ENCODE measurements at places on chromosomes 2 and 18.

GRCh38 chr2:239230318-239231052 lies 170.3 kb downstream of the HDAC4 start:
- no peak for DNase-seq

DNA sequence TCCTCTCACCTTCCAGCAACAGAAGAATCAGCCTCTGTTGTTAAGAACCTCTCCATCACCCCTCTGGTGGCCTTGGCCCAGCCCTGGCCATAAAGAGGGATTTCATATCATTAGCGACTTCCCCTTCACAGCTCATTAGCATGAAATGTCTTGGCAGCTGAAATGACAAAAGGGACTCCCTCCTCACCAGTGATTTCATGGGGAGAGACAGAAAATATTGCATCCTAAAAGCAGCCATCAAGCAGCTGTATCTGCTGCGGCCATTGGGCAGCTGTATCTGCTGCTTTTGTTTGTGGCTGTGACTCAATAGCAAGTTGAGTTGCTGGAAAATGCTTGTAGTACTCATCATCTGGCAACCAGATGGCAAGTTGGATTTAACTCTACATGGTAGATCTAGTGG lies 105.9 kb upstream of the RMDN2 start:
- no peak for DNase-seq

DNA sequence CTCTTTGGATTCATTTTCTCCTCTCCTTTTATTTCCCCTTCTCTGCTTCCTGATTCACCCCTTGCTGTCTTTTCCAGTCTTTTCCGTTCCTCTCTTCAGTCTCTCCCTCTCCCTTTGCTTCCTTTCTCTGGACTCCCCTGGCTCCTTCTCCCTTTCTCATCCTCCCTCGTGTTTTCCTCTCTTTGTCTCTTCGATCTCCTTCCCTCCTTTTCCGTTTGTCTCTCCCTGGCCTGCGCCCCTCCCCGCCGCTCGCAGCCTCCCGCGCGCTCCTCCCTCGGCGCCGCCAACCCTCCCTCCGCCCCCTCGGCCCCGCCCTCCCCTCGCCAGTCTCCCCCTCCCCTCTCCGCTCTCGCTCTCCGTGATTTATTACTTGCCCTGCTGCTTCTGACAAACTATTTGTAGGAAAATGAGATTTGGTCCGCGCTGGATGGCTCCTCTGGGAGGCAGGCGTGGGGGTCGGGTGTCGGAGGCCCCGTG lies 46.0 kb upstream of the PAX8 start:
- DNase-seq: peak; percentile 16

DNA sequence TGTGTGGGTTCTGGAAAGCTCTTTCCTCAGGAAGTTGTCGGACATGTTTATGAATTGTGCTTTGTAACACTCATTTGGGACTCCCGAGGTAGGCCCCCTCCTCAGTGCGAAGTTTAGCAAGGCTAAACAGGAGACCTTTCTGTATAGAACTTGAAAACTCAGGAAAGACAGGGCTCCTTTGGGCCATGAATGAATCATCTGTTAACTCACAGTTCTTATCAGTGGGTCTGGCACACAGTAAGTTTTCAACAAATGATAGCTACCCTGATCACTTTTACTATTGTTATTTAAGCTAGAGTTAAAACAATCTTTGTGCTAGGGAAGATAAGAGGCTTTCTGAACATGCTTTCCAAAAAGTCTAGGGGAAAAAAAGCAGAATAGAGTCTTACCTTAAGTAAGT lies 430.5 kb upstream of the ETAA1 start:
- DNase-seq: no peak

DNA sequence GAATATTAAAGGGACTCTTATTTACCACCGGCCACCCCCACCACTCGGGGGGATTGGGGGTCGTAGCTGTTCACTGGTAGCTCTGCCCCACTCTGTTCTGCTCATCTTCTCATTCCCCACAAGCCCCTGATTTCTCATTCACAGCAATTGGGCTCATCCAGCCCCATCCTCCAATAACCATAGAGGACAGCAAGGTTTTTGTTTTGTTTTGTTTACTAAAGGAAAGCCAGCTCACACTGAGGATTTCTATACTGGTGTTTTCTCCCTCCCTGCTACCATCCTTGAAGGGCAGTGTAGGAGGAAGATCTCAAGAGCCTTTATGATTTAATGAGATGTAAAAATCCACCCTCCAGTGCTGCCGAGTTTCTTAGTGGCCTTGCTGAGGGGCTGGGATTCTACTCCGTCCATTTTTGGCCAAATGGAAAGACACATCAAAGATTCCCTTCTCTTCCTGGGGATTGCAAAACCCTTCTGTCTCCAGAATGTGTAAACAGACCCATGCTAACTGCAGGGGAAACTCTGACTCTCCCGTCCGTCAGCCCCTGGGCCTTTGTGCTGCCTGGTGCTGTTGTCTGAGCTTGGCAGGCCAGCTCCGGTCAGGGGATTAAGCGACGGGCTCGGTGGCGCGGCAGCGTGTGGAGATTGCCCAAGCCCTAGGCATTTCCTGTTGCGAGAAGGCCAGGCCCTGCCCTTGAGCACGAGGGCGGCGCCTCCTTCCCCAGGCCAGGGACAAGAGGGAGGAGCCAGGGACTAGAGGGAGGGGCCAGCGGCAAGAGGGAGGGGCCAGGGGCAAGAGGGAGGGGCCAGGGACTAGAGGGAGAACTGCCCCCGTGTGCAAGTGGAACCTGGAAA lies 165.0 kb downstream of the ANTXR1 start:
- DNase-seq: no peak

DNA sequence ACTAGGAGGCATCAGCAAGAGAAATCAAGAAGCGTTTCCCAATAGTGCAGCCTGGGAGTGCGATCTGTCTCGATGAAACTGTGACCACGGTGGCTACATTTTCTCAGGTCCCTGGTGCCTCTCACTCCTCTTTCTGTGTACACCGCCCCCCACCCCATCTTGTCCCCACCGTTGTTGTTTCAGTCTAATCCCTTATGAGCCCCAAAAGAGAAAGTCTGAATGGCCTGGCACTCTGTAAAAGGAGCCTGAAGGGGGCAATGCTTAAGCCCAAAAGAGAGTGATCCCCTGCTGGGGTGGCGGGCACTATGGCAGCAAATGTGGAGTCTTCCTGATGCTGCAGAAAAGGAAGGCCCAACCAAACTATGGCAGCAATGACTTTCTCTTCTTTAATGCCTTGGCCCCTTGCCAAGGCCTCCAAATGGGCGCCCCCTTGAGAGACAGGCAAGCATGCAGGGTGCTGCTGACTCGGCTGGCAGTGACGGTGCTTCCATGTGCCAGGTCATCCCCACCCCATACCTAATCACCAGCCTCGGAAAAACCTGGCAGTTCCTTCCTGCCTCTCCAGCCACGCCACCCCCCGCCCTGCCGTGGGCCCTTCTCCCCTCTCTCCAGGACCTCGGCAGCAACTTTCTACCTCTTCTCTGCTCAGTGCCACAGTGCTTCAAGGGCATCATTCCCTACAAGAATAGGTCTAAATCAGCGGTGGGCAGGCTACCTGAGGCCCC lies 123.0 kb downstream of the CYP26B1 start:
- DNase-seq: no peak

Data from stimulated activated CD8-positive, alpha-beta memory T cell treated with anti-CD3 and anti-CD28 coated beads, Interleukin-7, amount 100 ng/mL, for 24 hours (primary cell).